Panc1 (cell line): ENCODE measurements at places on chromosomes 16 and 17.

- DNase-seq: no peak
These were observed 90.5 kb upstream of the MAF start for GRCh38 chr16:79691007-79691406.

DNA sequence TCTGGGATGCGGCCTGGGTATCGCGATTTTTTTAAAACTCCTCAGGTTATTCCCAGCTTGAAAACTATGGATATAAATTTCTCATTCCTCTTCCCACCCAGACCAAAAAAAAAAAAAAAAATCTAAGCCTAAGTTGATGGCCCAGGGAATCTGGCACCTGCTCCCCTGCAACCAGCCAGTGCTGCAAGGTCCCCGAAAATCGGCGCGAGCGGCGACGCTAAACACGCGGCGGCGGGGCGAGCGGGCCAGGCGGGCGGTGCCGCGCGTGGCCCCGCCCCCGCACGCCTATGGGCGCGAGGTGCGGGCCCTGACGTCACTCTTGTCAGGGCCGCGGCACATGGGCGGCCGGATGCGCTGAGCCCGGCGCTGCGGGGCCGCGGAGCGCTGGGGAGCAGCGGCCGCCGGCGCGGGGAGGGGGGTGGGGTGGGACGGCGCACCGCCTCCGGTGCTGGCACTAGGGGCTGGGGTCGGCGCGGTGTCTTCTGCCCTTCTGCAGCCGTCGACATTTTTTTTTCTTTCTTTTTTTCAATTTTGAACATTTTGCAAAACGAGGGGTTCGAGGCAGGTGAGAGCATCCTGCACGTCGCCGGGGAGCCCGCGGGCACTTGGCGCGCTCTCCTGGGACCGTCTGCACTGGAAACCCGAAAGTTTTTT is at the start of gene HLF:
TSS of gene HLF (plus strand) at position 316 of the 654 bp plus-strand sequence. CDS start 525 bp downstream, outside the sequence.
- DNase-seq: no peak

GRCh38 chr16:27549464-27549745 is 308 bp downstream of the GTF3C1 start:
- DNase-seq: no peak

GRCh38 chr16:53504665-53505064 is 1.7 kb upstream of the AKTIP start:
- no peak for DNase-seq

- DNase-seq: no peak
These were observed 7.1 kb downstream of the UBE2O start for GRCh38 chr17:76445697-76446448.

- DNase-seq: no peak
These were observed 10.6 kb downstream of the PEMT start for GRCh38 chr17:17580662-17581470.

GRCh38 chr17:28324781-28325180 is 5.8 kb downstream of the TMEM97 start:
- DNase-seq: no peak

DNA sequence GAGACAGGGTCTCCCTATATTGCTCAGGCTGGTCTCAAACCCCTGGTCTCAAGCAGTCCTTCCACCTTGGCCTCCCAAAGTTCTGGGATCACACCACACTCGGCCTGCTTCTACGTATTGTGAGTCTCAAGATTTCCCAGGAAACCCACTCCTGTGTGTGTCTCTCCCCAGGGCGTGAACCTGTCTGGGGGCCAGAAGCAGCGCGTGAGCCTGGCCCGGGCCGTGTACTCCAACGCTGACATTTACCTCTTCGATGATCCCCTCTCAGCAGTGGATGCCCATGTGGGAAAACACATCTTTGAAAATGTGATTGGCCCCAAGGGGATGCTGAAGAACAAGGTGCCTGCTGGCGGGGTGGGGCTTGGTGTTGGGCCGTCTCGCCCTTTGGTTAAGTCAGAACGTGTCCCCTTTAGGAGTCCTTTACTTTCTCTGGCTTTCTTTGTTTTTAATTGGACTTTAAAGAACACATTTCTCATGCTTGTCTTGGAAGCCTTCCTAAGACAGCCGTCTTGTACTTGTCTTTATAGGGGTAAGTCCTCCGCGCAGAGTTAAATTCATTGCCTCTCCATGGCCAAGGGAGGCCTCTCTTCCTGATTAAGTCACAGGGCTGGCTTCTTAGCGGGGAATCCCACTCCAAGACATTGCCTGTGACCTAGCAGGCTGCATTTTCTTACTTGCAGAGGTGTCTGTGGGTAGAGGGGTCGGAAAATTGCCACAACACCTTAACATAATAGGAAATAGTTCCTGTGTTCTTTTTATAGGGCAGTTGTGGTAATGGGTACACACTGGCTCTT is 136.4 kb downstream of the ABCC6 start:
- no peak for DNase-seq

DNA sequence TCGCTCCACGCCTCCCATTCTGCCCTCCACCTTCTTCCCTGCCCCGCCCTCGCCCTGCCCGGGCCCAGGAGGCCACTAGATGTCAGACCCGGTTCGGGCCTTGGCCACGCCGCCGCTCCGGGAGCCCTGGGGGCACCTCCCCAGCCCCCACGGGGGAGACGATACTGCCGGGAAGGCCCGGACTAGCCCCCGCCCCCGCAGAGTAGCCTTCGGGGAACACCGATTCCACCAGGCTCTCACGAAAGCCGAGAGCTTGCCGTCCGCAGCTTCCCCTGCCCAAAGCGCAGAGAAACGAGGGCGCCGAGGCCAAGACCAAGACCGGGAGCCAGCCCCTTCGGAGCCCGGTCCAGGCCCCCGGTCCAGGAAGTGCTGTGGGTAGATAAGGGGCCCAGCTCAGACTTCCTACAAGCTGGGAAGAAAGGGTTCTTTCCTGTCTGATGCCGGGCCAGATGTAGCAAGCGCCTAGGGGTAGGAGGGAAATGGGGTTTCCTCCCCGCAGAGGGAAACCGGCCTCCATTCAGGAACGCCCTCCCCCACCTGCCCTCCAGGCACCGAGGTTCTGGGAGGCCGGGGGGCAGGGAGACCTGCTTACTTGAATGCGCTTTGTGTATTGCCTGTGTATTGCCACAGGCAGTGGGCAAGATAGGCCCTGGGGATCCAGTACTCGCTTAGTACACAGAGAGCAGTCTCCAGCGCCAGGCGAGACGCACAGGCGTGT is 806 bp upstream of the CYB561 start:
- no peak for DNase-seq

DNA sequence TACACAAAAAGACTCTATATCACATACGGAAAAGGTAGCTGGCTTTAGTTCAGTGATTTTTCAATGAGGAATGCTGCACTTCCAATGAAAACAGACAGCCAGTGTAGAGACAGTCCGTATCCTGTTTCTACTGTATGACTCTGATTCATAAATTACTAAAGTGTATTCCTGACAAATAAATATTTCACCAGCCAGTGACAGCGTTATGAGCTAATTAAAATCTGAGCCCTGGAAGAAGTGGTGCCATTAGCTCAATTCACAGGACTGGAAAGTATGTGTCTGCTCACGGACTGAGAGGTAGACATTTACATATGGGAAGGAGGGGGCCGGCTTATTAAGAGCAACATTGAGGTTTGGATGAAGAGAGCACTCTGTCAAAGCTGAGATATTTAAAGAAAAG is 207.9 kb upstream of the RBFOX1 start:
- no peak for DNase-seq

DNA sequence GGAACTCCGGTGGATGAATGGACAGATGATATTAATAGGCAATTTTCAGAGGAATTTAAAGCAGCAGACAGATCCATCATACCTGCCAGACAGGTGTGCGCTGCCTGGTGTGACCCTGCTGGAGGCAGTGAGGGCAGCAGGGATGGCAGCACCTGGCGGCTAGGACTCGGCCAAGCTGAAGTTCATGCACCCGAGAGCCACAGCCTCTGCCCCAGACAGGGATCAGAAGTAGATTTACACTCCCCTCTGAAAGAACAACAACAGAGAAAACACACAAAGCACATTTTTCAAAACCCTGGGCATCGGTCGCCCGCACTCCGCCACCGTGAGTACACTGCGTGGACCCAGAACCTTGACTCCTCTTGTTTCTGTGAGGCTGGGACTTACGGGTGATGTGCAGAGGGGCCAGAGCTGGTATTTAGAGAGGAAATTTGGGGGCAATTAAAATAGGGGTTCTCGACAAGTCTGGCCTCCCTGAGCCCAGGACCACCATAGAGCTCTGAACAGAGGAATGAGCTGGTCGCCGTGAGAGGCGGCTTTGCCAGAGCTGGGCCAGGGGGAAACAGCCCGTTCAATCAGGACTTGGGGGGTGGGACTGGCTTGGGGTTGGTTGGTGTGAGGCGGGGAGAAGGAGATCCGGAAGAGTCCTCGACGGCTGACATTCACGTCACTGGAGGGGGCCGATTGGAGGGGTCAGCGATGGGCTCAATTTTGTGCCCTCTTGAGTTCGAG is 101.0 kb downstream of the METRNL start:
- no peak for DNase-seq

GRCh38 chr17:42342242-42343008 is 45.8 kb downstream of the STAT3 start:
- no peak for DNase-seq

DNA sequence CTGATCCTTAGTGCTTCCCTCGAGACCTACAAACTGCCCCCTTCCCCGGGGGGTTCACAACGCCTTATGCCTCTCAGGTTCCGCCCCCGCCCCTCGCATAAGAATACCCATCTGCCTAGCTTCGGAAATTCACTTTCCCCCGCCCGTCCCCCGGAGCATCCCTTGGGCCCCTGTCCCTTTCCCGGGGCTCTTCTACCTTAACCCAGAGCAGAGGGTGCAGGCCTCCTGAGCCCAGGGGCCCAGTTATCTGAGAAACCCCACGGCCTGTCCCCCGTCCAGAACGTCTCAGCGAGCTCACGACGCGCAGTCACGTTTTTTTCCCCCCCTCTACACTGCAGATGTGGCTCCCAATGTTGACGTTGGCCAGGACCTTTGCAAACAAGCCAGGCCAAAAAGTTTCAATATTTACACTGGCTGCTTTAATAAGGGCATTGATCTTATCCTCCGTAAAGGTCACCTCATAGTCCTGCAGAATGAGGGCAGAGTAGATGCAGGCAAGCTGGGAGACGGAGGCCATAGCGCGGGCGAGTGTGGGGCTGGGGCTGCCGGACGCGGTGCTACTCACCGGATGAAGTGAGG is 1.4 kb upstream of the NBR1 start:
- no peak for DNase-seq
